ENCODE measurements at places on chromosomes 6 and 20. TPM values are rescaled to one million over a fixed set of nuclear protein-coding genes. Genes with fewer than 3 reads are reported as not detected.

The GTSF1L gene
- total RNA-seq: not detected

The MAFB gene
- total RNA-seq: 84.6 TPM

The RXRB gene
- total RNA-seq: 21.6 TPM

The HLA-C gene
- 921 TPM for total RNA-seq

The GABRR1 gene
- total RNA-seq: not detected

The ZSCAN23 gene
- total RNA-seq: not detected

The COL10A1 gene
- not detected for total RNA-seq

The NFATC2 gene
- 7.9 TPM for total RNA-seq

The SLC24A3 gene
- 12.9 TPM for total RNA-seq

The KHDRBS2 gene
- not detected for total RNA-seq

The FRS3 gene
- total RNA-seq: 26.0 TPM

The CDH22 gene
- not detected for total RNA-seq

The BNIP5 gene
- not detected for total RNA-seq

The LST1 gene
- total RNA-seq: 21.4 TPM

The DEFB124 gene
- total RNA-seq: not detected

The CAP2 gene
- 7.1 TPM for total RNA-seq

The TULP1 gene
- total RNA-seq: not detected

The KCNK5 gene
- total RNA-seq: 2.6 TPM

The HLA-DQA2 gene
- total RNA-seq: 2.2 TPM

The BANF2 gene
- total RNA-seq: not detected

The ASIP gene
- not detected for total RNA-seq

The FUT9 gene
- total RNA-seq: not detected

The PRKN gene
- 2.6 TPM for total RNA-seq

The RIPPLY2 gene
- not detected for total RNA-seq

The CD109 gene
- total RNA-seq: 17.6 TPM
